CD4-positive, alpha-beta T cell treated with Interleukin-2 at 100 ng/mL for 4 hours (primary cell): ENCODE measurements at places on chromosomes 2 and 18.

DNA sequence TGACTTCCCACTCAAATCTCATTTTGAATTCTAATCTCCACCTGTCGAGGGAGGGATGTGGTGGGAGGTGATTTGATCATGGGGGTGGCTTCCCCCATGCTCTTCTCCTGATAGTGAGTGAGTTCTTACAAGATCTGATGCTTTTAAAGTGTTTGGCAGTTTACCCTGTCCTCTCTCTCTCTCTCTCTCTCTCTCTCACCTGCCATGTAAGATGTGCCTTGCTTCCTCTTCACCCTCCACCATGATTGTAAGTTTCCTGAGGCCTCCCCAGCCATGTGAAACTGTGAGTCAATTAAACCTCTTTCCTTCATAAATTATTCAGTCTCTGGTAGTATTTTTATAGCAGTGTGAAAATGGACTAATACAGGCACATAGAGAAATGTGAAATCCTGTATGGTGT lies 7.0 kb upstream of the LDAH start:
- no peak for DNase-seq

GRCh38 chr18:26307161-26307773 lies 81.0 kb downstream of the TAF4B start:
- peak; percentile 30 for DNase-seq

DNA sequence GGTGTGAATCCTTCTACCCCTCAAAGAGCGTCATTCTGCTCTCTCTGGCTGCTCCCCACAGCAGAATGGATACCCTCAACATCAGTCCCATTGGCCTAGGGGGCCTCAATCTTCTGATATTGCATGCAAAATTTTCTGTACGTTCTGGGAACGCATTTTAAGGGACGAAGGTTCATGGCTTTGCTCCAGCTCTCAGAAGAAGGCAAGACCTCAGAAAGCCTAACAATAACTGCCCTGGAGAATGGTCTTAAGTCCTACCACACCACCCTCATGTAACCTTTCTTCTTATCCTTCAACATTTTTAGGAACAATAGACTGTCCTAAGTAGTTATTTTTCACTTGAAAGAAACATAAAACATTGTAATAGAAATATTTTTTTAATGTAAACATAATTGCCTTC lies 212.6 kb downstream of the PRKCE start:
- DNase-seq, result no peak

- DNase-seq, result no peak
Observed at GRCh38 chr2:157258520-157259326, 1.2 kb downstream of the GALNT5 start.

GRCh38 chr2:172335736-172336135 lies 91.7 kb upstream of the ITGA6 start:
- DNase-seq, result no peak

- DNase-seq, result no peak
Observed at GRCh38 chr2:143899987-143900386, 619.9 kb downstream of the ZEB2 start.

DNA sequence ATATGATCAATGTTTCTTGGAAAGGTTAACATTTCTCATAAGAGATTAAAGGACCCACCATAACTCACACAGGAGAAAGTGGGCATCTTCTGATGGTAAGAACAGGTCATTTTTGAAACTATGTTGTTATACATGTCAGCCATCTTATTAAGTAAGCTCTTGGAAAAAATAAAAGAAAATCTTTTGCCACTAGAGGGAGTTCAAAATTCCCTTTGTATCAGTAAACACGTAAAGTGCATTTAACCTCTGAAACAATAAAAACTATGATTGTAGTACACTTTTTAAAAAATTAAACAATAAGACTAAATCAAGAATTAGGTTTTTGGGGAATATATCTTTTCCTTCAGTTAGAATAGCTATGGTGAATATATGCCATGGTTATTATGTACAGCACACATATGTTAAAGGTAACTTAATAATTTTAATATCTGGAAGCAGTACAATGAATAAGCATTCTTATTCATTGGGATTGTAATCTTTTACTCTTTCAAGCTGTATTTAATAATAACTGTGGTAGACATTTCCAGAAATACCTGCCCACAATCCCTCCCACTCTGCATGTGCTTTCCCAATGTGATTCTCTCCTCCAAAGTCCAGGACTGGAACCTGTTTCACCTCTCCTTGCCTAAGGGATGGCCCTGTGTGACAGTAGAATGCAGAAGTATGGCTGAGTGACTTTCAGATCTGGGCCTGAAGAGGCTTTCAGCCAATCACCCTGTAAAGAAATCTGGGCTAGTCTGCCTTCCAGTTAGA lies 64.2 kb downstream of the RBMS1 start:
- DNase-seq, result peak; percentile 80

GRCh38 chr2:47620770-47621437 lies 162.0 kb upstream of the MSH6 start:
- DNase-seq, result no peak

DNA sequence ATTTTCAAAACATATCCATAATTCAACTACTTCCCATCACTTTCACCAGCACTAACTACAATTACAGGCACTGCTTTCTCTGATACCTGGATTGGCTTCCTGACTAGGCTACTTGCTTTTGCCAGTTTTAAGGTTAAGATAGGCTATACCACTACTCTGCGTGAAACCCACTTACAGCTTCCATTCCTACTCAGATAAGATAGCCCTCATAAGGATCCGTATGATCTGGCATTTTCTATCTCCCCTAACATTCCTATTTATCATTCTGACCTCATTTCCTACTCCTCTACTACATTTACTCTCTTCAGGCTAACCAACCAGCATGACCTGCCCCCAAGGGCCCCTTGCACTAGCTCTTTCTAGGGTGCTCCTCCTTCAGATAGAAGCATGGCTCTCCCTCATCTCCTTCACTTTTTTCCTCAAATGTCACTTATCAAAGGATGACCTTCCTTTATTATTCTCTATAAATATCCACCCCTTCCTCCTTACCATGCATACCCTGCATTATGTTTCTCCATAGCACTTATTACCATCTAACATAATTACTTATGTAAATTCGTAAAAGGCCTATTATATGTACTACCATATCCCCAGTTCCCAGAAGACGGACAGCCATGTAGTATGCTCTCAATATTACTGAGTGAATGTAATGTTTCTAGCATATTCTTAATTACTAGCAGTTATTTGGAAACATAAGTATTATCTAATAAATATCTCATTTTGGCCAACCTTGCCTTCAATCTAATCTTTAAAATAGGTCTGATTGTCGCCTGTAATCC lies 4.4 kb downstream of the TIA1 start:
- no peak for DNase-seq

- no peak for DNase-seq
Observed at GRCh38 chr2:31675485-31675901, 94.8 kb upstream of the SRD5A2 start.

DNA sequence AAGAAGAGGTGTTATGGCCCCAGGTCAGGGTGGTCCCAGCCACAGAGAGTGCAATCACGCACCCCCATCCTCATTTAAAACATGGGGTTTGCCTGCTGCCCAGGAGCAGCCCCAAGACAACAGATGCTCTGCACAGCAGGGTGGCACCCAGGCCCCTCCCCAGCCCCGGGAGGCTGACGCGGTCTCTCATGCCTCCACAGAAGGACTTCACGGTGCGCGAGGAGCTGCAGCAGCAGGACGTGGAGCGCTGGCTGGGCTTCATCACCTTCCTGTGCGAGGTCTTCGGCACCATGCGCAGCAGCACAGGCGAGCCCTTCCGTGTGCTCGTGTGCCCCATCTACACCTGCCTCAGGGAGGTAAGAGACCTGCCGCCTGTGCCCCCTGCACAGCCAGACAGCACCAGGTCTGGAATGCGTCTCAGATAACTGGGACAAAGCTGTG lies 133.7 kb downstream of the SMAD7 start:
- DNase-seq, result no peak

- DNase-seq, result no peak
Observed at GRCh38 chr18:59233017-59233410, 13.1 kb downstream of the GRP start.

DNA sequence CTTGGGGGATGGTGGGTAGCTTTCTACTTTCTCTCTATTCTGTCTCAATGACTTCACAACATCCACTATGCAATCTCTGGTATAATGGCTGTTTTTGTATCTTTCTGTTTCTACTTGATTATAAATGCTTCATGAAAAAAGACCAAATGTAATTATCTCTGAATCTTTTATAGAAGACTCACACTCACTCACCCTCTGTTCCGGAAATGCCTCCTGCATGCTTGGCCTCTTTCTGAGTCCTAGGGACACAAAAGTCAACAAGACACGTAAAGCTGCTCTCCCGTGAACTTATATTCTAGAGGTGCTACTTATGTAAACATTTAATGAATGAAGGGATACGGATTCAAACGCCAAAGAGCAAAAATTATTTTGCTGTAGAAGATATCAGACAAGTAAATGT lies 502.2 kb upstream of the SOX11 start:
- no peak for DNase-seq

GRCh38 chr2:48265169-48266030 lies 264.6 kb upstream of the STON1 start:
- DNase-seq, result no peak

GRCh38 chr18:49025426-49025766 lies 74.6 kb upstream of the SMAD7 start:
- no peak for DNase-seq

DNA sequence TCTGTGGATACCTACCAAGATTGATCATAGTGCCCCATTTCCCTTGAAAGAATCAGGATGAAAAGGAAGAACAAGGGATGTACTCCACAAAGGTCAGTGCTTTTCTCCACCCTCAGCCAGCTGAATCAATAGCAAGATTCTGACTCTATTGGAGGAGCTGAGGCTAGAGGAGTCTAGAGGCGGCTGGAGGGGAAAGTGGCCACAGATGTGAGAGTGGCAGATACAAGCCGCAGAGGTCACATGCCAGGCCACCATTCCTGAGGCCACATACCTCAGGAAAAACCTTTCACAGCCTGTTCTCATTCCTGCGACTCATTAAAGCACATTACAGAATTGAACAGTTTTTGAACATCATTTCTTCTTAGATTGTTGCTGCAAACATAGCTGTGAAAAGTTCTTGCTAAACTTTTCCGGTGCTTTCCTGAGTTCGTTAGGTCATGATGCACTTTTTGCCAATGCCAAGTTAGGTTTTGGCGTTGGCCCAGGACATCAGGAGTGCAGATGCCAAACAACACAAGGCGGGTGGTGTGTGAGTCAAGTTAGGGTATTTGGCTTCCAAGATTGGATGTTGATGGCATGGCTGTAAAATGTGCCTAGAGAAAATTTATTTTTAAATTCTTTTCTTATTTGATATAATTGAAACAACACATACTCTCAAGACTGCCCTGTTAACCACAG lies 160.7 kb upstream of the SP5 start:
- no peak for DNase-seq

- no peak for DNase-seq
Observed at GRCh38 chr18:77811503-77811902, 561.9 kb downstream of the GALR1 start.

DNA sequence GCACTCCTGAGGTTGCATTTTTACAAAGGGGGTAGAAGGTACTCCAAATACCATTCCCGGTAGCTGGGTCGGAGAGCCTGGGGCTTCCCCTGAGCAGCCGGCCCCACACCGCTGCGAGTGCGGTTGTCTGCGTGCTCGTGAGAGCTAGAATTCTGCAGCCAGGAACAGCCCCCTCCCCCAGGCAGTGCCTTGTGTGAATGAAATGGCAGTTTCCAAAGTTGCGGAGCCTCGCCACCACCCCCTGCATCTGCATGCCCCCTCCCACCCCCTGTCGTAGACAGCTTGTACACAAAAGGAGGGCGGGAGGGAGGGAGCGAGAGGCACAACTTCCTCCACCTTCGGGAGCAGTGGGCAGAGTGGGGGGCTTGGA lies 1.1 kb downstream of the MYCN start:
- no peak for DNase-seq

GRCh38 chr2:46850742-46851141 lies 64.9 kb downstream of the MCFD2 start:
- DNase-seq, result no peak

- DNase-seq, result no peak
Observed at GRCh38 chr18:50558157-50558556, 1.7 kb upstream of the MAPK4 start.

- peak; percentile 22 for DNase-seq
Observed at GRCh38 chr2:239944694-239945551, 80.2 kb downstream of the NDUFA10 start.

- DNase-seq, result no peak
Observed at GRCh38 chr2:165847001-165847400, 53.0 kb upstream of the GALNT3 start.

DNA sequence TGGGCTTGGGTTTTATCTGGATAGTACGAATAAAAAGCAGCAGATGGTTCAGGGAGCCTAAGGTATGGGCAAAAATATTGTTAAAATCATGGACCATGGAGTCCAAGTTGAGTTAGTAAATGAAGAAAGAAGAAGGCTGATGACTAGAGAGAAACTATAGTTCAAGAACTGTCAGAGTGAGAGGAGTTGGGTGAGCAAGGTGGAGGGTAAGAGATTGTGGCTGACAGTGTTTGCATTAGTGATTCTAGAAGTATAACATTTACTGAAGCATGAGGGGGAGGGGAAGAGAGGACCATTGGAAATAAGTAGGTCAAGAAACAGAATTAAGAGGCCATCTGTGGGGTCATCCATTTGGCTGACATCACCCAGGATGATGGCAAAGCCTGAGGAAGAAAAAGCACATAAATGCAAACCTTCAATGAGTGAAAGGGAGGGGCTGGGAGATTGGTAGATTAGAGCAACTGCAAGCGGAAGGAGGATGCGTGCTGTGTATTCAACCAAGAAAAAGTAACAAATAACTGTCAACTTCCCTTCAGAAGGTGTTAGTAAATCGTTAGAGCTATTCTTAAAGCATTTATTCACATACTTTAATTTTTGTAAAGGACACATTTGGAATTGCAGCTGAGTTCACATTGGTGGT lies 392.8 kb downstream of the TSN start:
- DNase-seq, result no peak

- no peak for DNase-seq
Observed at GRCh38 chr2:96548558-96549465, 12.3 kb downstream of the ARID5A start.

- no peak for DNase-seq
Observed at GRCh38 chr18:34544930-34545329, 165.2 kb upstream of the DTNA start.

DNA sequence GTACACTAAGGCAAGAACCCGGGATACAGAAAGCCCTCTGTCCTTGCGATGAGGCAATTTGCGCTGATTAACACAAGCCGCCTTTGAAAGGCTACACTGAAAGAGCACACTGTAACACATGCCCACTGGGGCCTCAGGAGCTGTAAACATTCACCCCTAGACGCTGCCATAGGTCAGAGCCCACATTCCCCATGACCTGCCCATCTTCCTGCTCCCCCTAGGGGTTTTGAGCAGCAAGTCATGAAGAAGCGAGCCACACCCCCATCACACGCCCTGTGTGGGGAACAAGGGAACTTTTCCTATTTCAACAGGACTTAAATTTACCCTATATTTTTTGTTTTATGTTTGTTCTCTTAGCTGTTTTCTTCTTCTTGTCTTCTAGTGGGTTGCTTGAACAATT lies 47.8 kb upstream of the SLC4A10 start:
- DNase-seq, result no peak

- DNase-seq, result peak; percentile 15
Observed at GRCh38 chr2:667332-667999, 9.7 kb downstream of the TMEM18 start.
